ENCODE measurements at places on chromosomes 5 and 9.

DNA sequence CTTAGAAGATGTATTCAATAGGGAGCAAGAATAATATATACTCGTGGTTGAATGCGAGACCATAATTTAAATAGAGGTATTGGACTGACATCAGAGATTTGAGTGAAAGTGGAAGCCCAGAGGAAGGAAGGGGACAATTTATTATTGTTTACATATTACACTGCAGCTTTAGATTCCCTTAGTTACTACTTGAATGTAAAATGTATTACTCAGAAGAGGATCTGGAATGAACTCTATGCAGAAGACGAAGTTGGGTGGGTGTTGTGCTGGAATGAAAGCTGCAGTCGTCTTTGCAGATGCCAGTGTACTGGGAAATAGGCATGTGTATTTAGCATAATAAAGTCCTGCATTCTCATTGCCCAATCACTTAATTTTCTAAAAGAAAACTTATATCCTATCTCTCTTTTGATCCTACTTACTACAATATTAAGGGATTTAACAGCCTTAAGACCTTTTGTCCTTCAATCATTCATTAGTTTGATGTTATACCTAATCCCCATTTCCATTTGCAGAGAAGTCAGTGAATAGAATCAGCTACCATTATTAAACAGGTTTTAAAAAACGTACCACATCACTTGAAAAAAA lies 570.7 kb upstream of the WWC1 start:
- no peak for DNase-seq

- DNase-seq = no peak
These were observed 4.4 kb downstream of the NEURL1B start for GRCh38 chr5:172645271-172646055.

DNA sequence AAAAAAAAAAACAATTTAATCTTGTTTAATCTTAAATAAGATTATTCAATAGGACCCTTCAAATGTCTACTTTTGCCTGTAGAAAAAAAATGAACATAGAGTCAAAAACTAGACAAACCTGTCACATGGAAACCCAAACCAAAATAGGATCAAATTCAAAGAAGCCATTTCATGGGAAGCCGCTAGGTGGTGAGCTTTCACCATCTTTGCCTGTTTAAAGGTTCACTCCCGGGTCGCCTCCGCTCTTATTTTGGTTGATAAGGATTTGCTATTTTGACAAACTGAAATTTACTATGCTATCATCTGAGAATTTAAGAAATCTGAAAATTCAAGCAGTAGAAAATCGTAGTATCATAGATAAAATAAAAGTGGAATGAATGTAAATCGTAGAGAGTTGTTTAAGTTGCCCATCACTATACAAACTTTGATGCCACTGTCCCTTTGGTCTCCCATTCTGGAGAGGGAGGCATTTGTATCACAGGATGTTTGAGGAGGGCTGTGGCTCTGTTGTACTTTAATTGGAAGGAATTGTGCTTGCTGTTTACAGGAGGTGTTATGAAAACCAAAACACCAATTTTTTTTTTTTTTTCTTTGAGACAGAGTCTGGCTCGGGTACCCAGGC lies 43.5 kb upstream of the DNAH5 start:
- peak; percentile 66 for DNase-seq

- no peak for DNase-seq
These were observed 39.5 kb upstream of the MYOT start for GRCh38 chr5:137828180-137828579.

DNA sequence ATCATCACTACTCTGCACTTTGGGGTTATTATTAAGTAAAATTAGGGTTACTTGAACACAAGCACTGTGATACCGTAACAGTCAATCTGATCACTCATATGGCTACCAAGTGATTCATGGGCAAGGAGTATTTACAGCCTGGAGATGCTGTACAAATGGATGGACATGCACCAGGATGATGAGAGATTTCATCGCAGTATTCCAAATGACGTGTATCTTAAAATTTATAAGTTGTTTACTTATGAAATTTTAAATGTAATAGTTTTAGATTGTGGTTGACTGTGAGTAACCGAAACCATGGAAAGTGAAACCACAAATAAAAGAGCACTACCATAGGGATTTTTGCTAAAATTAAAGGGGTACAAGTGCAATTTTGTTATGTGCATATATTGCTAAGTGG lies 462.2 kb upstream of the PTGER4 start:
- no peak for DNase-seq

DNA sequence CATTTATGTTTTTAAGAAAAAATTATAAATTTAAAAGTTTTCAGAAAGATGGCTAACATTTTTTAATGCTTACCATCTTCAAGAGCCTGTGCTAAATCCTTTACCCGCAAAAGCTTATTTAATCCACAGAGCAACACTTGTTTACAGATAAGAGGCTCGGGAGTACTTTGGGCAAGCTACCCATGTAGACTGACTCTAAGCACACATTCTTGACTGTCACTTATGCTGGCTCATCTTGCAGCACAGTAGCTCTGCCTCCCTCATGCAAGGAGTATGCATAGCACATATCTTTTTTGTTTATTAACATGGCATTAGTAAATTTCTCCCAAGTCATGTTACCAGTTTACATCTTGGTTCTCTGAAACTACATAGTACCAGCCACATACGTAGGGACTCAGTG lies 14.7 kb downstream of the SH3RF2 start:
- no peak for DNase-seq

DNA sequence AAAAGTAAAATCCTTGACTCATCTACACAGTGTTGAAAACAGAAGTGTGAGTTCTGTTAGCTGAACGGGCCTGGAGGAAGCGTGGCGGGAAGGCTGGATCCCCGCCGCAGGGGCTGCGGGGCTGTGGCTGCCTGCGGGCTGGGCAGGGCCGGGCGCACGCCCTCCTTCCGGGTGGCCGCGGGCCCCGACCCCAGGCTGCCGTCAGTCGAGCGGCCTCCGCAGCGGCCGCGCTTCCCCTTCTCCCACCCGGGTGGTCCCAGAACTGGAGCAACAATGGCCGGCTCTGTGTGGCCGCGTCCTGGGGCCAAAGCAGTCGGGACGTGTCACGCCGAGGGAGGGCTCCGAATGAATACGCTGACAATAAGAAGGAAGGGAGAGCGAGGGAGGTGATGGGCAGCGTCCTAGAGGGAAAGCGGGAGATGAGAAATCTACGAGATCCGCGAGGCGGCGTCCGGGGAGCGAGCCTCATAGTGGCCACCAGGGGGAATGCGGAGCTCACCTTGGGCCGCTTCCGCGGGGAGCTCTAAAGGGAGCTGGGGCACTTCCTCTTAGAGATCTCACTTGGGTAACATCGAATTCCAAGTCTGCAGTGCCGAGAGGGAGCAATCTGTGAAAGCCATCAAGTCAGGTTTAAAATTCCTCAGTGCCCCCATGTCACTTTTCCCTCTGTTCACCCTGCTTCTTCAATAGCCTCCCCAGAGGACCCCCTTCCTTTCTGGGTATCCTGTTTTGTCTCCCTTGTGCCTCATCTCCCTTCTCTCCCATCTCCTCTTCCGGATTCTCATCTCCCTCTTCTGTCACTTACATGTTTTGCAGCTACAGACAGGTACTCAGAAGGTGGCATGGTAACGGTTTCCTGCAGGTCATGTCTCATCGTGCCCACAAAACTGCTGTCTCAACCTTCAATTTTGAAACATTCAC lies 83.9 kb downstream of the SLC1A3 start:
- no peak for DNase-seq

DNA sequence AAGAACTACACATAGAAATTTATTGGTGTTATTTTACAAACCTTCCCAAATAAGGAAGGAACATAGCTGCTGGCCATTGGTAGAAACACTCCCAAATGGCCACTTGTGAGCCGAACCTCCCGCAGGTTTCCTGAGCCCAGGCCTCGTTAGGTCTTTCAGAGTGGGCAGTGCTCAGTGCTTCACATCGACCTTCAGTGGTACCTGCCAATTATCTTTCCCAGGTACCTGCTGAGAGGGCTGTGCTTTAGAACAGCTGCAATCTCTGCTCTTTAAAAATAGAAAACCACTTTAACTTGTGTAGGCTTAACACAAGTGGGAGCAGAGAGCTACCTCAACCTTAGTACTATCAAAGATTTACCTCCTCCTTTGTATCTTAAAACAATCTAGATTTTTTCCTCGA lies 334.1 kb downstream of the RFX3 start:
- DNase-seq = no peak

GRCh38 chr5:74412066-74412465 lies 228.5 kb downstream of the ENC1 start:
- no peak for DNase-seq

GRCh38 chr5:78650531-78650930 lies 2.0 kb upstream of the LHFPL2 start:
- DNase-seq = no peak

GRCh38 chr5:72857396-72857795 lies 40.9 kb downstream of the TNPO1 start:
- no peak for DNase-seq

DNA sequence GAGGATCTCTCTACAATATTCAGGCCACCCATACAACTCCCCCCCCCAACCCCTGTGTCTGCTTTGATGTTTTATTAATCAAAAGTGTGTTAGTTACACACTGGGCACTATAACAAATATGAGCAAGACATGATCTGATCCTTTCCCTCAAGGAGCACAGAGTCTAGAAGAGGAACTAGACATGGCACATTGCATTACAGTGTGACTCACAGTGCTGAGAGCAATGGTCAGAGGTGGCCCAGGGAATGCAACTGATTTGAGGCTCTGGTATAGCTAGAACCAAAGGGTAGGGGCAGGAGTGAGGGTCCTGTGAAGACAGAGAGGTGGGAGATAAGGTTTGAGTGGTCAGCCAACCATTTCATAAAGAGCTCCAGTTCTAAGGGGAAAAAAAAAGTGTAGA lies 539.2 kb downstream of the ACTL7B start:
- DNase-seq = no peak

DNA sequence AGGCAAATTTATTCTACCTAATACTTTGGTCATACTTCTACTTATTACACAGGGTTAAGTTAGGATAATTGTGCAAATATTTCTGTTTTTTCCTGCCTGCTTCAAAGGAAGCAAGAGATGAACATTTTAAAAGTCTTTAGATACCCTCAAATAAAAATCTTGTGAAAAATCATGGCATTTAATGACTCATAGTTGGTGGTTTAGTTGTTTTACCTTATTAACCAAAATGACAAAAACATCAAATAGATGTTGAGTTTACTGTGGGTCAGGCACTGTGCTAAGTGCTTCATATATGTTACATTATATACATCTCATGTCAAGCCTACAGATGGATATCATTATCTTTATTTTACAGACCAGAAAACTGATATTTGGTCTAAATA lies 54.4 kb downstream of the ZNF474 start:
- no peak for DNase-seq

DNA sequence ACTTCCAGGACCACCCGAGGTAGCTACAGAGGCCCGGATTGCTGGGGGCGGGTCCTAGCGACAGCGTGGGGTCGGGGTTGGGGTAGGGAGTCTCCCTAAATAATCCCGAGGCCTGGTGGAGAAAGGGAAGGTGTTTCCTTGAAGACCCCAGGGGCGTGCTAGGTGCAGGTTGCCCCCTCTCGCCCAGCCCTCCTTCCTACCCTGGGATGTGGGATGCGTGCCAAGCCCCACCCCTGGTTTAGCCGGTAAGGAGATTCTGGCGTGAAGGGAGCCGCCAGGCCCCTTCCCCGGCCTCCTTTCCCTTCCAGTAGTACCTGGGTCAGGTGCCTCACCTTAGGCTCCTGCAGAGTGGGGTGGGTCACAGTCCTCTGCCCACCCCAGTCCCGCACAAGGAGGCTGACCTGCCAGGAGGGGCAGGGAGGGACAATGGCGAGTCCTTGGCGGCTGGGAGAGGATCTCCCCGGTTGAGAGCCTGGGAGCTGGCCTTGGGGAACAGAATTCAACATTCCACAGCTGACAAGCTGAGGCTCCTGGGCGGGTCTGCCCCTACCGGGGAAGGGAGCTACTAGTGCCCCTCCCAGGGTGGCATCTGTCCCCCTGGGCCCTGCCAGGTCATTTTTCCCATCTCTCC lies 674 bp downstream of the TSPAN17 start:
- DNase-seq = peak; percentile 39

GRCh38 chr5:83576341-83576740 lies 104.8 kb downstream of the VCAN start:
- DNase-seq = no peak

- peak; percentile 38 for DNase-seq
These were observed 6.3 kb upstream of the STOM start for GRCh38 chr9:121376214-121376830.

Data from RKO (cell line).